Cerebellar cortex (tissue), 1 donor: ENCODE measurements at places on chromosomes 7 and 10.

DNA sequence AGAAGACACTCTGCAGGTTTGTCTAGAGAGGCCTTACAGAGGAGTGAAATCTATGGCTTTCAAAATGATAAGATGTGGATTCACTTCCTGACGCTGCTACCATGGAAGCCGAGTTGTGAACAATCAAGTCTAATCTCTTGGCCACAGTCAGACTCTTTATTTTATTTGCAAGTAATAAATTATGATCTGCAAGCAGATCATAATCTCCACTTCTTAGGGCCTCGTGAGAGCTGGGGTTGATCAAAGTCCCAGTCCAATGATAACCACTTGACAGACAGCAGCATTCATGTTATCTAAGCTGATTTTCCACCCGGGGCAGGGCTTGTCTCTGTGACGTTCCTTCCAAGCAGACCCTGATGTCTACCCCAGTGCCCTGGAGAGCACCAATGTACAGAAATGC is 776.4 kb upstream of the AUTS2 start:
- no peak for DNase-seq

- DNase-seq: no peak
Observed at GRCh38 chr10:102408131-102408727, 10.4 kb downstream of the PSD start.

DNA sequence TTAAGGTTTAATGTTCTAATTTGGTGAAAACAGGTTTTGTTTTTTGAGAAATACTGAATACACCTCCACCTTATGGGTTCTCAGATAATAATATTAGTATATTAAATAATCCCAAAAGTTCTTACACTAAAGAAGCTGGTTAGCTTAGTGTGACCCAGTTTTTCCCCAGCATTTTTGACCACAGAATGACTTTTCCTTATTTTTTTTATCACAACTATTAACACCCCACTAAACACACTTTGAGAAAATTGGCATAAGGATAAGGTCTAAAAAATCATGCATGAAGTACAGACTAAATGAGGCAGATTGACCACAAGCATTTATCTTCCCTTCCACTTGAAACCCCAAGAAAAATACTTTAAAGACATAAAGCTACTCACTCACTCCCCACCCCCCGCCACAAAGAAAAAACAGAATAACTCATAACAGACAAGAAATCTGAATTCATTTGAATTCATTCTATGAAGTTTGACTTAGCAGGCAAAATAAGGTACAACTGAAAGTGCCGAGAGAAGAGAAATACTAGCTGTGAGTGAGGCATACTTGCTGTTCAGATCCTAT is 49.7 kb upstream of the WNT16 start:
- no peak for DNase-seq

DNA sequence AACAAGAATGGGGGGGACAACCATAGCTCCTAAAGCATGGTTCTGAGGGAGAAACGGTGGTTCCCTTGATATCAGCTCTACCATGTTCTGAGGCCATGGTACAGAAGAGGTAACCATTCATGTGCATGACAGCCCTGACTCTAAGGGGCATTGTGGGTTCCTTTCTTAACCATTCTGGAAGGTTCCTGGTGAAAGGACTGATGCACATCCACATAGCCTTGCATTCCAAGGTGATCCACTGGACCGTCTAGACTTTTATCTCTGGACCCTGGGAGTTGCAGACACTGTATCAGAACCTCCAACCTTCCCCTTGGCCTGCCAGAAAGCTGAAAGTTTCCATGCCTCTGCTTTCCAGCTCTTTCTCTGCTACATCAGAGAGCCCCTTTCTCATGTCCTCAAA is 344.3 kb downstream of the KCNMA1 start:
- no peak for DNase-seq

- no peak for DNase-seq
Observed at GRCh38 chr10:125201108-125201524, 40.8 kb upstream of the CTBP2 start.

- no peak for DNase-seq
Observed at GRCh38 chr7:90587766-90588165, 8.4 kb upstream of the CDK14 start.

- no peak for DNase-seq
Observed at GRCh38 chr7:84105586-84105985, 89.0 kb downstream of the SEMA3A start.

DNA sequence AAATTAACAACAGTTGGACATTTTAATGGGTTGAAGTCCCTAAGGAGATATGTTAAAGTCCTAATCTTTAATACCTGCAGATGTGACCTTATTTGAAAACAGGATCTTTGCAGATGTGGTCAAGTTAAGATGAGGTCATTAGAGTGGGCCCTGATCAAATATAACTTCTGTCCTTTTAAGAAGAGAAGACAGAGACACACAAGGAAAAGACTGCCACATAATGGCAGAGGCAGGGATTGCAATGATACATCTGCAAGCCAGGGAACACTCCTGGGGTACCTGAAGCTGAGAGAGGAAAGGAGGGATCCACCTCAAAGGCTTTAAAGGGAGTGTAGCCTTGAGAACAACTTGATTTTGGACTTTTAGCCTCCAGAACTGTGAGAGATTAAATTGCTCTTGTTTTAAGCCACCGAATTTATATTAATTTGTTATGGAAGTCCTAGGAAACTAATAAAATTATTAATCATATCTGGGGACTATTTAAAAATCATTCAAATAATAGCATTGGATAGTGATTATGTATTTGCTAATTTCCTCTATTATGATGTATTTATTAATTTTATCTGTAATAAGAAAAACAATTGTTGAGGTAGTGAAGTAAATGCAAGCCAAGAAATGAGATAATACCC is 700.0 kb upstream of the PCDH15 start:
- DNase-seq: peak; percentile 24

- no peak for DNase-seq
Observed at GRCh38 chr7:64834989-64835388, 40.8 kb downstream of the ZNF138 start.

- DNase-seq: no peak
Observed at GRCh38 chr7:42698600-42699374, 213.1 kb downstream of the C7orf25 start.

- DNase-seq: peak; percentile 95
Observed at GRCh38 chr7:30799206-30799975, 28.2 kb downstream of the MINDY4 start.

GRCh38 chr10:42812028-42812427 is 29.4 kb downstream of the BMS1 start:
- DNase-seq: no peak

DNA sequence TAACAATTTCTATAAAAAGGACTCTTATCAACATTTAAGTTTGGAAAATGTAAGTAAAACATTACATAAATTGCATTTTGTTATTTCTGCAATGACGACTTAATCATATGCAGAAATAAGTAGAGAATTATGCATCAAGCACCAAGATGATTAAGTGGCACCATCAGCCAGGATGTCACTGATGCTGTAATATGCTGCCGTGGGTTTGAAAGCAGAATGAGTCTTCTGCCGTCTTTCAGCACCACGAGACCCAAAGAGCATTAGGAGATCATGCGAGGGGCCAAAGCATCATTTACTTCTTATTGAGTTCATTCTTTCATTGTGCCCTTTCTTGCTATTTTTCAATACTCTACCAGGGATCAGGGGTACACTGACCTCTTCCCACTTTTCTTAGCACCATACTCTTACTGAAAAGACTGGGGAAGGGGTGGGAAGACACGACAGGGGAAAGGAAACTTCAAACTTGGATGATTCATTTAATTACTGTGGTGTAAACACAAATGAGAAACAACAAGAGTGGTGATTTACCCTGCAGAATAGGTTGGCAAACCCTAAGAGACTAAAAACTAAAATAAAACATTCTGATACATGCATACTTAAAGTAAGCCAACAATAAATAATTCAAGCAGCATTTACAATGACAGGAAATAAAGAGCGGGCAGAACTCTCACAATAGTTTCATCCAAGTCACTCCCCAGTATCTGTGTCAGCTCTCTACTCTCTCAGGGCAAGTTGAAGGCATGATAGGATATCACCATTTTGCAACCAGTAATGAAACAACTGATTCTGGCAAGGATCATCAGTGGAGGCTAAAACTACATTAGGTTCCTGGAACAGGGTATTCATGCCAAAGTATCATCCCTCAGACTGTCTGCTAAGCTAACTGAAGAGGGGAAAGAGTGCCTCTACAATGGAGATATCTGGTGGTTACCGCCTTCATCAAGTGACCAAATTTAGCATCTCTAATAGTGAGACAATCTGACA is 70.8 kb downstream of the CUL2 start:
- no peak for DNase-seq

DNA sequence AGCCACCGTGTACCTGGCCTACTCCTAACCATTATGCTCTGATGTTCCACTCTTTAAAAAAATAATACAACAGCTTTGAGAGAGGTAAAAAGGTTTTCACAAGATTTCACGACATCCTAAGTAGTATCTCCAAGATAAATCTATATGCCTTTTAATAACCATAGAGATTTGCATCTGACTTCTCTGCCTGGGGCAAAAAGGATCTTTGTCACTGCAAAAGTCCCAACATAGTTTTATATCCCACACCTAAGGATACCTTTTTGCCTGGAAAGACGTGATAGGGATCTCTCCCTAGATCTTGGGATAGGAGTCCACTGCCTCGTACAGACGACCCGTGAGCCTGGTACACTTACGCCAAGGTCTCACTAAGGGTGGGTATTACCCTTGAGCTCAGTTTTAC is 31.4 kb upstream of the SVIL start:
- no peak for DNase-seq

- DNase-seq: no peak
Observed at GRCh38 chr7:141708351-141708750, at the start of gene WEE2. Gene WEE2 (plus strand): TSS chr7:141708353. CDS start chr7:141708759, 406 bp downstream.

DNA sequence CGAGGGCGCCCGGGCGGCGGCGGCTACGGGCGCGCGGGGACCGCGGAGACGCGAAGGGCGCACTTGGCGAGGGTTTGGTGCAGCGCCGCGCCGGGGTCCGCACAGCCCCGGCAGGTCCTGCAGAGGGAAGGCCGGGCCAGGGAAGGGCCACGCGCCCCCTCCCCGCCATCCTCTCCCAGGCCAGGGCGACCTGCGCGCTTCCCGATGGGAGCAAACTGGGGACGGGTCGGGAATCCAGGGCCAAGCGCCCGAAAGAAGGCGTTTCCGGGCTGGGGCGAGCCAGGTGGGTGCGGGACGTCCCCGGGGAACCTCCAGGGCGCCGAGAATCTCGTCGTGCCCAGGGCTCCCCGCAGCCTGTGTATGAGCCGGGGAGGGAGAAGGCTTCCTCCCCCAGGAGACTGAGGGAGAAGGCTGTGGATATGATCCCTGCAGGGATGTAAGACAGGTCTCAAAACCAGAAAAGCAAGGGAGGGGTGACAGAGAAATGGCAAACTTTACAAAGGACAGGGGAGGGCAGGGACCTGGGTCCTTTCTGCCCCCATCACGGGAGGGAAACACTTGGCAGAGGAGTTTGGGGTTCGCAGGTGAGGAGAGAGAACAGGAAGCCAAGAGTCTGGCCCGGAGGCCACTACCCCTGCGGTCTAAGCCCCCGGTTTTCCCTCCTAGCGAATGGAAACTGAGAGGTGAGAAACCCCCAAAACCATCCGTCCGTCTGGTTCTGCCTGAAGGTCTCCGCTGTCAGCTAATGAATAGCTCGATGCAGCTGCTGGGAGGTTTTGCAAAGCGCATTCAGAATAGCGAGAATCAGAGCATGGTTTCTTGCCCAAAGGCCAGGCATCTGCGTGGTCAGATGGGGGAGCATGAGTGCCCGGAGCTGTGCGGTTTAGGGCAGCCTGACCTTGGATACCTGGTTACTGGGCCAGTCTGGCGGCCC is 674 bp downstream of the AMZ1 start:
- DNase-seq: peak; percentile 19

DNA sequence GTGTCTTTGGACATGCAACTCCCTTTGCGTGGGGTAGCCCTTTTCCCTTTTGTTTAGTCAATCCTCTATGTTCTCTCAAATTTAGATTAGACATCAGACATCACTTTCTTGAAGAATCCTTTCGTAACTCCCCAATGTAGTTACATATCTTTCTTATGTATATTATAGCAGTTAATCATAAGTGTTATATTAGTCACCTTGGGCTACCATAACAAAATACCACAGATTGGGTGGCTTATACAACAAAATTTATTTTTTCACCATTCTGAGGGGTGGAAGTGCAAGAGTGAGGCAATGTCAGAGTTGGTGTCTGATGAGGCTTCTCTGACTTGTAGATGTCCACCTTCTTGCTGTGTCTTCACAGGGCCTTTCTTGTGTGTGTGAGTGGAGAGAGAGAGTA is 105.7 kb downstream of the PHTF2 start:
- no peak for DNase-seq

GRCh38 chr7:54846273-54846672 is 87.3 kb upstream of the SEC61G start:
- no peak for DNase-seq

DNA sequence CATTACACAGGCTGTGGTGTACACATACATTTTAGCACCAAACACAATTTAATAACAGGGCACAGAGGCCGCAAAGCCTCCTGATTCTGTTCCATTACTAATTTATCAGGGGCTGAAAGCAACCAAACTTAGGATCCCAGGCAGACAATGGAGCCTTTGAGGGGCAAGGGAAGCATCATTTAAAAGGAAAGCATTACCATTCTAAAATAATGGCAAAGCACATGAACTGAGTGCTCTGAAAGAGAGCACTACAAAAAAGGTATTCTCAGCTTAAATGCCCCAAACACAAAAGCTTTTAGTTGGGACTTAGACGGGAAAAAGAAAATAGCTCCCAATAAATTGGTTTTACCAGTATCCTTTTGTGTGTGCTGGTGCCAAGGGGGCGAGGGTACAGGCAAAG is 282.0 kb upstream of the ETV1 start:
- DNase-seq: no peak

- peak; percentile 82 for DNase-seq
Observed at GRCh38 chr10:70803775-70804420, 11.8 kb upstream of the SGPL1 start.

- no peak for DNase-seq
Observed at GRCh38 chr10:132654121-132654571, 116.6 kb downstream of the INPP5A start.
